ENCODE measurements at places on chromosomes 1 and 21. TPM values are rescaled to one million over a fixed set of nuclear protein-coding genes. Genes with fewer than 3 reads are reported as not detected.

SELP gene
- 0.49 TPM for total RNA-seq

LDLRAP1 gene
- 23.4 TPM for total RNA-seq

AHCYL1 gene
- 29.8 TPM for total RNA-seq

SYT6 gene
- not detected for total RNA-seq

NEK2 gene
- total RNA-seq = 24.2 TPM

IFI16 gene
- total RNA-seq = 174 TPM

TAS1R2 gene
- total RNA-seq = not detected

SEMA4A gene
- 1.1 TPM for total RNA-seq

KRTAP12-2 gene
- not detected for total RNA-seq

PGLYRP3 gene
- total RNA-seq = not detected

LCE3E gene
- not detected for total RNA-seq

SYCP1 gene
- total RNA-seq = not detected

PATJ gene
- 9.8 TPM for total RNA-seq

TMEM240 gene
- 0.69 TPM for total RNA-seq

RAB4A gene
- total RNA-seq = 14.1 TPM

HPDL gene
- 9.3 TPM for total RNA-seq

ALDH9A1 gene
- total RNA-seq = 40.5 TPM

GIPC2 gene
- 3.6 TPM for total RNA-seq

UBQLN4 gene
- 30.1 TPM for total RNA-seq

PCAT6 gene
- not detected for total RNA-seq

S100A8 gene
- total RNA-seq = not detected

LYPD8 gene
- not detected for total RNA-seq

CR1L gene
- total RNA-seq = 1.00 TPM

ANKRD34A gene
- 0.05 TPM for total RNA-seq

OLFM3 gene
- not detected for total RNA-seq

FAM78B gene
- 0.15 TPM for total RNA-seq

PTGER3 gene
- total RNA-seq = not detected

TRIM67 gene
- total RNA-seq = not detected

NGF gene
- total RNA-seq = not detected

NCAM2 gene
- 0.05 TPM for total RNA-seq

INAVA gene
- total RNA-seq = not detected

PTGFR gene
- 1.7 TPM for total RNA-seq

RPTN gene
- total RNA-seq = not detected

ACTA1 gene
- not detected for total RNA-seq

BRDT gene
- not detected for total RNA-seq

NBPF20 gene
- total RNA-seq = 1.5 TPM

CCDC190 gene
- total RNA-seq = 0.93 TPM

PERM1 gene
- total RNA-seq = not detected

B3GALT5 gene
- total RNA-seq = not detected

AK5 gene
- 9.5 TPM for total RNA-seq

SDC3 gene
- 11.9 TPM for total RNA-seq

ZNF593OS gene
- total RNA-seq = not detected

KCND3 gene
- 0.07 TPM for total RNA-seq

TESK2 gene
- 2.6 TPM for total RNA-seq

OR2G3 gene
- not detected for total RNA-seq

RASSF5 gene
- total RNA-seq = 0.39 TPM

DPT gene
- not detected for total RNA-seq

DMRTA2 gene
- total RNA-seq = not detected

LCE6A gene
- total RNA-seq = not detected

DTL gene
- total RNA-seq = 15.7 TPM

BSND gene
- total RNA-seq = not detected

DNASE2B gene
- not detected for total RNA-seq

HAO2 gene
- total RNA-seq = not detected

GPATCH2 gene
- total RNA-seq = 6.0 TPM

ASCL5 gene
- not detected for total RNA-seq

KRTAP21-2 gene
- not detected for total RNA-seq

ERVH48-1 gene
- total RNA-seq = not detected
